ENCODE measurements at places on chromosomes 3 and 15.

GRCh38 chr3:153762411-153763235, 358.6 kb upstream of the ARHGEF26 start:
- no peak for DNase-seq

- DNase-seq, result no peak
Observed at GRCh38 chr15:73763931-73764330, 10.8 kb upstream of the INSYN1 start.

GRCh38 chr15:57635300-57635909, 43.7 kb downstream of the MYZAP start:
- DNase-seq, result peak; percentile 4

GRCh38 chr3:195574497-195575304, 9.0 kb downstream of the APOD start:
- no peak for DNase-seq

DNA sequence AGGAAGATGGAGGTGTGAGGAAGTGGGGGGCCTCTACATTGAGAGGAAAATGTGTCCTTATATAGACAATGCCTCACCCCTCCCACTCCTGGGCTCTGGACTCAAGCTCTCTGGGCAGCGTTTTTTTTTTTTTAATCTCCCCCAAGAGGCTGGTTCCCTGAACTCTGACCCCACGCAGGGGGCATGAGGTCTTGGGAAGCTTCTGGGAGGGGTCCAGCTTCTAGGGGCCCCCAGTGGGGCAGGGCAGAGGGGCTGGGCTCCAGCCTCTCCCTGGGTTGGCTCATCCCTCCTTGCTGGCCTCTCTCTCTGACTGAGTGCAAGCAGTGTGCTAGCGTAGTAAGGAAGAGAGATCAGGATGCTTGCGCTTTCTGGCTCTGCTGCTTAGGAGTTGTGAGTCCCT, 101.4 kb upstream of the HACD2 start:
- no peak for DNase-seq

- DNase-seq, result no peak
Observed at GRCh38 chr3:139309880-139310279, 33.9 kb upstream of the MRPS22 start.

GRCh38 chr3:73319179-73319769, 257.8 kb downstream of the EBLN2 start:
- no peak for DNase-seq

DNA sequence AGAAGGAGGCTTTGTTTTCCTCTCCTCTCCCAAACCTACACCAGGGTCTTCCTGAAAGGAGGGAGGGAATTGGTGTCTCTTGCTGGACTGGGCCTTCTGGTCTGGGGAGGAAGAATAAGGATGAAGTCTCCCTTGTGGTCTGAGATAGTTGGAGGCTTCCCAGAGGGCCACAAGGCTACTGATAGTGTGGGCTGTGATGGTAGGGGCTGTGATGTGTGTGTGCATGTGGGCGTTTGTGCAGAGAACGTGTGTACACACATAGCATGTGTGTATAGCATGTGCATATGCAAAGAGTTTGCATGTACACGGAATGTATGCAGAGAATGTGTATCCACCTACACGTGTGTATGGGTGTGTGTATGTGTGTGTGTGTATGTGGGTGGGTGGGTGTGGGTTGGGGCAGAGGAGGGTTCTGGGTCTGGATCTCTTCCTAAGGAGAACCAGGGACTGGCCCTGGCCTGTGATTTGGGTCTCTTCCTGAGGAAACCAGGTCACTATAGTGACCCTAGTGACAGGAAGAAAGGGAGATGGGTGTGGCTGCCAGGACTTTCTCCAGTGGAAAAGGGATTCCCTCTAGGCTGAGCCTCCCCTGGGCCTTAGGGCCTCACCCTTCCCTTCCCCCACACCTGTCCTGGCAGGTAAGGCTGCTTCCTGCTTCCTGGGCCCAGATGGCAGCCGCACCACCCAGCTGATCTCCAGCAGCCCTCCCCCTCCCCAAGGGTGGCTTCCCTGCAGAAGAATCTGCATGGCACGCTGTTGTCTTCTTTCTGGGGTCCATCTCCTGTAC, 1.7 kb downstream of the FLNB start:
- DNase-seq, result no peak

GRCh38 chr15:100349696-100350433, 8.1 kb upstream of the ADAMTS17 start:
- DNase-seq, result peak; percentile 82

GRCh38 chr3:108123326-108123725, 32.5 kb upstream of the CD47 start:
- no peak for DNase-seq

DNA sequence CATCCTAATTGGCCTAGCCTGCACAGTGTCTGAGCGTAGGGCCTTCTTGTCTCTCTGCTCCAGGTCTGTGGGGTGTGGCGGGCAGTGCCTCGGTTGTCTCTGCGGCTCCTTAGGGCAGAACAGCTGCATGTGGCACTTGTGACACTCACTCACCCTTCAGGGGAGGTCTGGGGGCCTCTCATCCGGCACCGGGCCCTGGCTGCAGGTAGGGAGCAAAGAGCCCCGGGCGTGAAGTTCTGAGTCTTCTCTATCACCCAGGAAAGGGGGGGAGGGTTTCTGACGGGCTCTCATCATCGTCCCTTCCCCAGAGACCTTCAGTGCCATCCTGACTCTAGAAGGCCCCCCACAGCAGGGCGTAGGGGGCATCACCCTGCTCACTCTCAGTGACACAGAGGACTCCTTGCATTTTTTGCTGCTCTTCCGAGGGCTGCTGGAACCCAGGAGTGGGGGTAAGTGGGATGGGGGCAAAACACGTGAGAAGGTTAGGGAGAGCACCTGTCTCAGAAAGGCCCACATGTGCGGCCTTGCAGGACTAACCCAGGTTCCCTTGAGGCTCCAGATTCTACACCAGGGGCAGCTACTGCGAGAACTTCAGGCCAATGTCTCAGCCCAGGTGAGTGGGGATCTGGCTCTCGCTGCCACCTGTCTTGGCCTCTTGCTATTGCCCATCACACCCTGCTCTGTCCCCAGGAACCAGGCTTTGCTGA, 2.6 kb downstream of the CHRD start:
- DNase-seq, result no peak

- DNase-seq, result no peak
Observed at GRCh38 chr3:129616713-129617112, 10.2 kb upstream of the PLXND1 start.

GRCh38 chr15:73227433-73228056, 141.2 kb downstream of the HCN4 start:
- DNase-seq, result no peak

DNA sequence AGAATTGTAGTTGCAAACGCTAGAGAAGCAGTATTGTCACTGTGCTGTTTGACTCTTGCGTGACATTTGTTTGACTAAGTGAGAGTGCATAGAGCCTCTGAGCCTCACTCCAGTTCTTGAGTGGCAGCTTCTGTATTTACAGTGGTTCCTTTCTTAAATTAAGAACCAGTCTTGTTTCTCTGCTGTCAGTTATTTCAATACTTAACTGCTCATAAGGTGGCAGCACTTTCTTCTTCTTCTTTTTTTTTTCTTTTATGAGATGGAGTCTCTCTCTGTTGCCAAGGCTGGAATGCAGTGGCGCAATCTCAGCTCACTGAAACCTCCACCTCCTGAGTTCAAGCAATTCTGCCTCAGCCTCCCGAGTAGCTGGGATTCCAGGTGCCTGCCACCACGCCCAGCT, 372.1 kb downstream of the LPP start:
- DNase-seq, result no peak

- DNase-seq, result no peak
Observed at GRCh38 chr15:36356466-36356865, 223.0 kb upstream of the CDIN1 start.

- no peak for DNase-seq
Observed at GRCh38 chr3:150390087-150390486, 18.0 kb upstream of the TSC22D2 start.

GRCh38 chr3:88307666-88308065, 157.9 kb downstream of the C3orf38 start:
- no peak for DNase-seq

DNA sequence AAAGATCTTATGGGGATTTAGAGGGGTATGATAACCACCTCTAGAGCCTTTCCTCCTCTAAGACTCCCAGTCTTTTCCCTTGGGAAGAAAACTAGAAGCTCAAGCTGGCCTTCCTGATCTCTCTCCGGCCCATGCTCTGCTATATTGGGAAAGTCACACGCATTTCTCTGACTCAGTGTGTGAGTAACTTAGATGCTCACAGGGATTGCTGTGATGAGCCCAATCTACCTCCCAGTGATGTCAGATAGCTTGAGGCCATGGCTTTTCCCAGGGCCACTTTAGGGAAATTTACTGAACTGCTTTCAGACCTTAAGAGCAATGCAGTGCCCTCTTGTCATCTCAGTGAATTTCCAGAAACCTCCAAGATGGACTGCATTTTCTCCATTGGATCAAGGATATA, 8.6 kb upstream of the ST8SIA2 start:
- DNase-seq, result no peak

GRCh38 chr3:74531491-74531890, 83.0 kb downstream of the CNTN3 start:
- no peak for DNase-seq

- DNase-seq, result no peak
Observed at GRCh38 chr15:40332113-40332781, 8.5 kb downstream of the CCDC9B start.

DNA sequence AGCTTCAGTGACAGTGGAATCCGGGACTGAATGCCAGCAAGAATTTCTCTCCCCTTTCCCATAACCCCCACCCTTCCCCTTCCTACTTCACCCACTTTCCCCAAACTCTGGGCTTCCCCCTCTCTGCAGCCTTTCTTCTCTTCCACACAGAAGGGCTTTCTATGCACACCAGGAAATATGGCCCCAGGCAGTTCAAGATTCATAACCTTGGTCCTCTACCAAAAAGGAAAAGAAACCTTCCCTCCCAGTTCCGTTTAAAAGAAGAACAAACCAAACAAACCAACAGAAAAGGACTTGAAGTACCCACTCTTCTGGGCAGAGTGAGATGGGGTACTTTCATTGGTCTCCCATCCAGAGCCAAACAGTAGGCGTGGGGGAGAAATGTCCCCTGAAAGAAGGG, 68.8 kb upstream of the ABHD2 start:
- DNase-seq, result no peak

DNA sequence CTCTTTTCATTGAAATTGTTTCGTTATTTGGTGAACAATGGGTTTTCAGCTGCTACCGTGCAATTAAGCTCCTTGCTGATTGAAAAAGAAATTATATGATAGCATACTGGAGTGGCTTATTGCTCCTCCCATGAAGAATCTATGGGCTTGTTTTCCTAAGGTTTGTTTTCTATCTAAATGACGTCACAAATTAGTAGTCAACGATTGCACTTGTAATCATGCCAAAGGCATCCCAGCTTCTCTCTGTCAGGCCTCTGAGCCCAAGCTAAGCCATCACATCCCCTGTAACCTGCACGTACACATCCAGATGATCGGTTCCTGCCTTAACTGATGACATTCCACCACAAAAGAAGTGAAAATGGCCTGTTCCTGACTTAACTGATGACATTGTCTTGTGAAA, 388.0 kb upstream of the LMCD1 start:
- DNase-seq, result no peak

DNA sequence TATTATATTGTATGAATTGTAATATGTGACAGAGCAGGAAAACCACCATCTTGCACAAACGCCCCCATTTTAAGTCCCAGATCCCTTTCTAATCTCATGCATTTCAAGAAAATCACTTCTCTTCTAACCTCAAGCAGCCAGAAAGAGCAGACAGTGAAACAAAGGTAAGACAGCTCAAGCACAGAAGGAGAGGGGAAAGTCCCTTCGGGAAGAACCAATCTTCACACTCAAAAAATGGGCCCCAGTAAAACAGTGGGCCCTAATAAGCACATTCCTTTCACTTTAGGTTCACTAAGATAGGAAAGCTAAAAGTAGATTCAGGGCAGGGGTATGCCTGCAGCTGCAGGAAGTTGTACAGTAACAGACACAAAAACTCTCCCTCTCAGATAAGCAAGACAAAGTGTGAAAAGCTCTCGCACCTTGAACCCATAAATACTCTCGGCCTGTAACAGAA, 1268.7 kb downstream of the SI start:
- DNase-seq, result no peak

- DNase-seq, result no peak
Observed at GRCh38 chr3:97901313-97902248, 70.7 kb downstream of the RIOX2 start.
